ENCODE measurements at places on chromosomes 3 and 15.
A peak's percentile ranks its signal among the peaks of the same experiment; 100 is the strongest.

GRCh38 chr3:24678421-24678865, 183.8 kb upstream of the THRB start:
- DNase-seq: peak; percentile 47

- DNase-seq: no peak
Measured at GRCh38 chr3:23079976-23080375, 123.2 kb upstream of the UBE2E2 start.

DNA sequence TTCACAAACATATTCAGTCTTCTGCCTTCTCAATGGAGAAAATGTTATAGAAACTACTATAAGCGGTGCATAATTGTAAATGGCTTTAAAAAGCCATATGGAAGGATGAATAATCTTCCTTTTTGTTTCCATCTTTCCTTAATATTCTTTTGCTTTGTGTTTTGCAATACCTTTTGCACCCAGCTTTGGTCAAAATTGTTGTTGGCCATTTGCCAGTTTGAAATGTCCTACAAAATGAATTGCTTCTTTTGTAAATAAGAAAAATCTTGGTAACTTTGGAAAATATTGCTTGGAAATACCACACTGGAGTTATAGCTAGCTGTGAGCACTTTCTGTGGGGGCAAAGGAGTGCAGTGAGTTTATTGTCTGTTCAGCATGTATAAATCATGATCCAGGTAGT, 93.5 kb upstream of the NR2F2 start:
- DNase-seq: no peak

- DNase-seq: no peak
Measured at GRCh38 chr3:126101521-126101982, 17.6 kb upstream of the SLC41A3 start.

DNA sequence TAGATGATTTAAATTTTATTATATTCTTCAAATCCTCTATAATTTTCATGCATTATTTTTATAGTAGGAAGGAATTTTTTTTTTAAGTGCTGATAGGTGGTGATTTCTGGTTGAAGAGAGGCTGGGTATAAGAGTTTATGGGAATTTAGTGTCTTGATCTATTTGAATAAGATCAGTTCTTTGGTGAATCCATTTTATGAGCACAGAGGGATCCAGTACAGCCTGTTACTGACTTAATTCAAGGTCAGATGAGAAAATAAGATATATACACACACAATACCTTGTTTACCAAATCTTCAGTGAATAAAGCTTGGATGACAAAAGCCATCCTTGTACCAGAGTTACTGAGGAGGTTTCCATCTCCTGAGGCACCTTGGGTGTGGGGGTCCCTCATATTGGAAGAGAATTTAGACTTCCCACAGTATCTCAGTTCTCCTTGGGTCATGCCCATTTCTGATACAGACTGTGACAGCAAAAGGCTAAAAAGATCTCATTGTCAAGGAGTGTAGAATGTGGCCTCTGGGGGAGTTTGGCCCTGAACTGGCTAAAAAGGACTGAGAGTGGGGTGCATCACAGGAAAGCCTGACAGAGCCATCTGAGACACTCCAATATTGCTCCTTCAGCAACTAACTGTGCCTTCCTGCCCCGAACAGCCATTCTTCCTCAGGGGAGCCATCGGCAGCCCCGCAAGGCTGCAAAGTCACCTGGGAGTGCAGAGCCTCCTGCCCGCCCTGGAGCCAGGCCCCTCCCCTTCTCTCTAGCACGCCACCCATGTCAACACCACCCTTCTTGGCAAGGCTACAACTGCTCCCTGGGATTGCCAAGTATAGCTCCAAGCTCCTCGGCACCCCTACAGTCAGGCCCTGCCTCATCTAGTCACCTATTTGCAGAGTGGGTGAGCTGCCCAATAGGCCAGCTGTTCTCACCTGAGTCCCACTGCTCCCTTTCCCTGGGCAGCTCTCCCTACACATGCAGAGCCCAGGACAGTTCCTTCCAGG, 43.1 kb upstream of the HACD2 start:
- DNase-seq: no peak

GRCh38 chr3:21786438-21786797, 35.4 kb upstream of the ZNF385D start:
- no peak for DNase-seq

DNA sequence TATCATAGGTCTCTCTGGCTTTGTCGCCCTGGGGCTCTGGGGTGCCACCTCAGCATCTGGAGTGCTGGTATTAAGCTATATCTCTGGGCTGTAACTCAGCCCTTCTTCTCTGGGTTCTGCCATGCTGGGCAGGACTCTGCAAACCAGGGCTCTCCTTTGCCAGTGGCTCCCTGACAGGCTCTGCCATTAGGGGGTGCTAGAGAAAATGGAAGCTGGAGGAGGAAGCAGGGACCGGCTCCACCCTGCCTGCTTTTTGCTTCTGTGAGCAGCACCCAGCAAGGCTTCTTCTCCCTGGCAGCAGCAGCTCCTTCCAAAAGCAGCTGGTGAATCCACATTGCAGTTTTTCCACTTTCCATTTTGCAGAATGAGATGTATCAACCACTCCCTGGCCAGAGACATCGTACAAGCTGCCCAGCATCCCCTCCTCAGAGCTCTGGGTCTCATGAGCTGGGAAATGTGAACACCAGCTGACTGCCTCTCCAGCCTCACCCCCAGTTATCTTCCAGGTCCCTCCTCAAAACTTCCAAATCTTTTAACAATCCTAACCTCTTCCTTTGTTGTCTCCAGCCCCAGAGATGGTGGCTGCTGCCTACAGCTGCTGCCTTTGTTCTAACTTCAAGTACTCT, 165.0 kb downstream of the ABHD5 start:
- DNase-seq: peak; percentile 59

GRCh38 chr3:58274027-58274614, 31.9 kb upstream of the RPP14 start:
- no peak for DNase-seq

GRCh38 chr3:46127503-46127902, 80.6 kb downstream of the CCR1 start:
- peak; percentile 24 for DNase-seq

DNA sequence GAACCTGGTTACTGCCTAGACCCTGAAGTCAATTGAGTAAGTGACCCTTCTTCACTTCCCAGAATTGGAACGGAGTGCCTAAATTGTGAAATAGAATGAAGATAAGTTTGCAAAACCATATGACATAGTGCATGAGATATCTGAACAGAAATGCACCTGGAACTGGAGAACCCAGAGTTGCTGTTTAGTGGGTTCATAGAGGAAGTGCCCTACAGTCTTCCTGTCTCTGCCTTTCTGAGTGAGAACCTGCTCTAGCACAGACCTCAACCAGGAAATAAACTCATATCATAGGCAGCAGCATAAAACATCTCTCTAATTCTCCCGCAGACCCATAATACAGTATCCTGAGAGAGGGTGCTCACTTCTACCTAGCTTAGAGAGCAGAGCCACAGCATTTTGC, 82.9 kb downstream of the EOMES start:
- DNase-seq: peak; percentile 84

GRCh38 chr15:69553686-69554085, 101.1 kb downstream of the RPLP1 start:
- DNase-seq: no peak

DNA sequence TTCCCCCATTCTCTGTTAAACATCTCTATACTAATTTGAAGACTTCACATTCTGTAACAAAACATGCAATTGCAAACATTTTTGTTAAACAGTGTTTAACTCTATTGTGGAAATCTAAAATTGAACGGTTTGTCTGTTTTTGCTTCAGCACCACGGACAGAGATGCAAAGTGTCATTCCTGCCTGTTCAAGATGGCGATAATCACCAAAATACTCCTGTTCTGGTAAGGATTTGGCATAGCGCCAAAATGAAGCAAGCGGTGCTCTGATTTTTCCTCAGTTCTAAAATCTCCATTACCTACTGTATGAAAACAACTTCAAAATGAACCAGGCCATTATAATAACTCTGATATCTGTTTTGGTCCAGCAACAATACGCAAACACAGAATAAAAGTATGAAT, 129.7 kb upstream of the TUSC7 start:
- DNase-seq: no peak

GRCh38 chr3:107850681-107851080, 240.2 kb downstream of the CD47 start:
- no peak for DNase-seq

DNA sequence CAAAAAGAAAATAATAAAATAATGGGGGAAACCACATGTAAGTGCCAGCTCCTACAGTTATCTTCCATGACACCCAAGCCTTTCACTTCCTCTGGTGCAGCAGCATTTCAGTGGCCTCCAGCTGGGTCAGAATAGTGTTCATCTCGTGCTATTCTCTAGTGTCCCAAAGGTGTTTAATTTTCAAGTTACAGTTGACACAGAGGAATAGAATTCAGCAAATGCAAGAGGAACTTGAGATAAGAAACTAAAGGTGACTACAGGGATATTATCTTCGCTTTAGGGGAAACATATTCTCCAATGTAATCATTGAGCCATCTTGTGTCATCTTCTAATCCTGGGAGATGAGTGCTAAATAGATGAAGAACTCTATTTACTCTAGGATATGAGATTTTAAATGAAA, 212.8 kb downstream of the EPHA3 start:
- no peak for DNase-seq

DNA sequence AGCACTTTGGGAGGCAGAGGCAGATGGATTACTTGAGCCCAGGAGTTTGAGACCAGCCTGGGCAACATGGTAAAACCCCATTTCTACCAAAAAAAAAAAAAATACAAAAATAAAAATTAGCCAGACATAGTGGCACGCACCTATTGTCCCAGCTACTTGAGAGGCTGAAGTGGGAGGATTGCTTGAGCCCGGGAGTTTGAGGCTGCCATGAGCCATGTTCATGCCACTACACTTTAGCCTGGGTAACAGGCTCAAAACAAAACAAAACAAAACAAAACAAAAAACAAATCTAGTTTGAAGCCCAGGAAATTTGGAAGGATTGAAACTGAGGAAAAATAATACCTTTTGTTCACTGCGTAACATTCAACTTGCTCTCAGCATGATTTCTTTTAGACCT, 16.6 kb downstream of the TMOD3 start:
- DNase-seq: no peak

DNA sequence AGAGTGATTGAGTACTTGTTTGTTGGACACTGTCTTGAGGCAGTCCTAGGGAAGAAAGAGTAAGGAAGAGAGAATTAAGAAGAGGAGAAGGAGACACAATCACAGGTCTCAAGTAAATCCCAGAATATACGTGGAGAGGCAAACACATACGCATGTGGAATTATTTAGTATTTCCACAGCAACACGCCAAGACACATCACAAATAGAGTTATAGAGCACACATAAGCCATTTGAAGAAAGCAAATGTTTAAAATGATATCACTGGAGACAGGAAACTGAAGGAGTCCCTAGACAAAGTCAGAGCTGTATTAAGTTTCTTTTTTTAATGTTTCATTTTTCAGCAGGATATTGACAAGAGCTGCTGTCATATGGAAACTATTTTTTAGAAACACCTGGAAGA, 206.1 kb upstream of the LRIG1 start:
- DNase-seq: no peak

GRCh38 chr3:120171134-120171873, 77.1 kb upstream of the GSK3B start:
- DNase-seq: no peak
